ENCODE measurements at places on chromosomes 12 and 14.

- DNase-seq = no peak
Measured at GRCh38 chr12:120077260-120077659, 39.3 kb downstream of the RAB35 start.

- DNase-seq = no peak
Measured at GRCh38 chr14:81476816-81477215, 56.8 kb downstream of the SEL1L start.

GRCh38 chr12:53748072-53748840 lies 3.5 kb downstream of the CISTR start:
- DNase-seq = no peak

DNA sequence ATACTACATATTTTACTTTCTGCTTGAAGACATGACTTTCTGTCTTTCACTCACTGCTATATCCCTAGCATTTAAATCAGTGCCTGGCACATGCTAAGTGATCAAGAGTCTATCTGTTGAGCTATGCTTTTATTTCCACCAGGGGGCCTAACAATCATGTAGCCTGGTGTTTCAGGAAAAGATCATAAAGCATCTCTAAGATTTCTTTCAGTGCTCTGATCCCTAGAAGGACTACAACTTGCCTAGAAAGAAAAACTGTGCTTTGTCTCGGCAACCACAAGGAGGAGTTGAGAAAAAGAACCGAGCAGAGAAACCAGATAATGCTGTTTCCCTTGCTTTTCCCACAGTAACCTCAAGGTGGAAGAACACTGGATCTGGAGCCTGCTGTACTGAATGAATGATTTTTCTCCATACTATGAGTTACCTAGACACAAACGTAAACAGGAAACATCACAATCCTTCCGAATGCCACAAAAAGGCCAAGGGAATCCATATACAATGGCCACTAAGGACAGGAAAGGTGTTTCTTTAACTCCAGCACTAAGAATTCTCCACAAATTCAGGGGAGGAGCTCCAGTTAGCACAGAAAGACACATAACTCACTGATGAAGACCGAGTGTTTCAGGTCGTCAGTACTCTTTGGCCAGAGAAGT lies 1.2 kb downstream of the CRY1 start:
- DNase-seq = peak; percentile 86

DNA sequence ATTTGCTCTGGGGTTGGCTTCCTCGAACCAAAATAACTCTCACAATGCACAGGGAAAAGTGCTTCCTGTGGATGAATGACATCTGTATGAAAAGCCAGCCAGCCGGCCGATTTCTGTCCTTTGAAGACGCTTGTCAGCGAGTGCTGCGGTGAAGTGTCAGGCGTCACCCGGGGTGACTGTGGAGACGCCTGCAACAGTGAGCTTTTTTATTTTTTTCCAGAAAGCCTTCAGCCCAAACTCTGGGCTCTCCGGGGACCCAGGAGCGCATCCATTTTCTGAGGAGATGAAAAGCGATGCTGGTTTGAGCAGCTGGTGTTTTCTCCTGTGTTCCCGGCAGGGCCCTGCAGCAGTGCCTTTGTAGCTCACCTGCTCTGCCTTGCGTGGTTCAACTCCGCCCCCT lies 147.9 kb upstream of the MYL2 start:
- no peak for DNase-seq

DNA sequence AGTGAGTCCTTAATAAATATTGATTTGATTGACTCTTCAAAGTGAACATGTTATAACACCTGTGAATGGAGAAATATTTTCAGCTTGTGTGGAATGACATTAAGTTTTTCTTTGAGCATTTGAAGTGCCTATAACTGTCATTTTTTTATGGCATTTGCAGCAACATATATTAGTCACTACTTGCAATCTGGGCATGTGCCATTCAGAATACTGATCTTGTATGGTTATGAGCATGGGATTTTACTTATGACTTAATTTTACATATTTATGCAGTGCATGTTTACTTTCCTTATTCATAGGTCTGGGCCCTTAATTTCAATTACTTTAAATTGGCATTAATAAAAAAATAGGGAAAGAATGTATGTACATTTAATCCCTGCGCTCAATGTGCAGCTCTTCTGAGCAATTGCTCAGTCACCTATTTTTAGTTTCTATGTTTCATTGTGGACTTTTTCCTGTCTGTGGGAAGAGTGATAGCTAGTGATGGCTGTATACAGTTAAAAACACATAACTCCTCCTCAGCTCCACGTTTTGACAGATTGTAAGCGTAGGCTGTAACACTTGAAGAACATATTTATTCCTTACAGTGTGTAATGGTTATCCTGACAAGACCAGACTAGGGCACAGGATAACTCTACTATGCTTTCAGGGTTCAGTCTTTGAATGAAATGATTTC lies 339.6 kb downstream of the SNAPC1 start:
- DNase-seq = no peak

- no peak for DNase-seq
Measured at GRCh38 chr12:6226002-6226678, 25.9 kb downstream of the CD9 start.

DNA sequence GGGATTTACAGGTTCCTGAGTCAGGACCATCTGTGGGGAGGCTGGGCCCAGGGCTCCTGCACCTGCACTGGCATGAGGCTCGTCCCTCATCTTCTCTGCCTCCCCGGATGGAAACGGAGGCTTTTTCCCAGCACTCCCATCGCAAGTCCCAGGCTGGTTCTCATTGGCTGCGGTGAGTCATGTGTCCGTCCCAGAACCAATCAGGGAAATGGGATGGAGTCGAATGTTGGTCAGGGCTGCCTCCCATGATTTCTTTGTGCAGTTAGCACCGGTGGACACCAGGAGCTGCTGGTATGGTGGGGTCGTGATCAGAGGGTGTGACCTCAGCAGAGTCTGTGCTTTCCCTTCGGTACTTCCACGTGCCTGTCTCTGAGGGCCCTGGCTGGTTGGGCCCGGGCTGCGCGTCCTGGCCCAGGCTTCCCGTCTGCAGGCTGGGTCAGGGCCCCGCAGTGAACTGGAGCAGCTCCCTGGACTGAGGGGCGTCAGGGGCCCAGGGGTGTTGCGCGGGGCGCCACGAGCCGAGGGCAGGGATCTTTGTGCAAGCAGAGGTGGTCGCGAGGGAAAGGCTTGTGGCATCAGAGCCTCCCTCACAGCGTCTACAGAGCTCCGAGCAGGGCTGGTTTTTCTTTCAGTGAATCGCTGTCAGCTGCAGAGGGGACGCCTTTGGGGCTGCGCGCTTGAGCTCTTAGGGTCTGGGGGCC lies 168.1 kb downstream of the ADGRD1 start:
- DNase-seq = no peak

GRCh38 chr12:99765469-99766114 lies 118.0 kb downstream of the GARIN6 start:
- no peak for DNase-seq

DNA sequence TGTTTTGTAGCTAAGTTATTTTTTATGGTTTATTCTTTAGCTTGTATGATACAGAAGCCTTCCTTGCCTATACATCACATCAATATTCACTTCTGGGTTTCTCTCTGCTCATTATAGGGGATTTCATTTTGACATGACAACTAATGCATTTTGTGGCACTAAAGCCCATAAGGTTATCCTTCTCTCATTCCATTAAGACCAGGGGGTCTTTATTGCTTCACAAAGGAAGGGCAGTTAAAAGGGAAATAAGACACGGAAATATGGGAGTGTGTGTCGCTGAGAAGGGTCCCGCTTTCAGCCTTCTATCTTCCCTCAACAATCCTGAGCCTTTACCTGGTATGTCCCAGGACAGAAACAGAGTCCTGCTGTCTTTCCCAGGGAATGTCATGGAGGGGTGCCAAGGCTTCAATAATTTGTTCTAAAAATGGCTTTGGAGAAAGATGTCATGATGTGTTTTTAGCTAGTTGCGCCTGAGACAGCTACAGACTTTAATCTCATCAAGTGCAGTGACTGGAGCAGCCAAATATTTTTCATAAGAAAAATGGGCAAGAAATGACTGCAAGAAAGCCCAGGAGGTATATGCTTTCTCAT lies 1145.4 kb upstream of the TMEM132C start:
- no peak for DNase-seq

GRCh38 chr12:32140877-32141276 lies 34.2 kb downstream of the BICD1 start:
- no peak for DNase-seq

GRCh38 chr12:93261505-93262094 lies 116.1 kb upstream of the NUDT4 start:
- DNase-seq = no peak

DNA sequence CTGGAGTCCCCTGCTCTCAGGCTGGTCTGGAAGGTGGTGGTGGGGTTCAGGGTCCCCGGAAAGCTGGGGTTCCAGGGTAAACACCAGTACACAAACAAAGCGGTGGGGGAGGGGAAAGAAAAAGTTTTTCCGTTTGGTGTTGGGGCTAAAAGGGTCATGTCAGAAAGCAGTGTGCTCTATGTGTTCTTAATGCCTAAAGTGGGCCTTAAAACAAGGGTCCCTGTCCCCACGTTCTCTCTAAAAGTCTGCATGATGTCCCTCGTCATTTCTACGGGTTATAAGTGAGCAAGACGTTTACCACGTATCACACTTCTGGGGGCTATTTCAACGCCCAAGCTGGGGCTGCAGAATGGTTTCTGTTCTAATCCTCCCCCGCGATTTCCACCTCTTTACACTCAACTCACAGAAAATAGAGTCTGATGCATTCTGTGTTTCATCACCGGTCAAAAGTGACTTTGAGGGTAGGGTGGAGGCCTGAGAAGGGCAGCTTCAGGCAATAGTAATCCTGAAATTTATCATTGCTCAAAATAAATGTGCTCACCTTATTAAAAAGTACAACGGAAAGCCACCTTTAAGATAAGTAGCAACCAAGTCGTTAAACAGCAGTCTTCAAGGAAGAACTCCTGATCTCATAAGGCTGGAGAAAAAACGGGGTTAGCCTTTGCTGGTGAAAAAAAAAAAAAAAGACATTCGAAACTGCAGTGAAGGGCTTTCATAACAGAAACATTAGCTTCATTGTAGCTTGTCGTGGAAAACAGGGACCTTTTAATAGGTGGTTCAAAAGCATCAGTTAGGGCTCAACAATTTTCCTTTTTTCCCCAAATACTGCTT lies 63.9 kb upstream of the PTGR2 start:
- no peak for DNase-seq

- no peak for DNase-seq
Measured at GRCh38 chr12:52081263-52081733, 1.8 kb downstream of the SMIM41 start.

- DNase-seq = no peak
Measured at GRCh38 chr12:93812626-93813025, 135.5 kb downstream of the CRADD start.

DNA sequence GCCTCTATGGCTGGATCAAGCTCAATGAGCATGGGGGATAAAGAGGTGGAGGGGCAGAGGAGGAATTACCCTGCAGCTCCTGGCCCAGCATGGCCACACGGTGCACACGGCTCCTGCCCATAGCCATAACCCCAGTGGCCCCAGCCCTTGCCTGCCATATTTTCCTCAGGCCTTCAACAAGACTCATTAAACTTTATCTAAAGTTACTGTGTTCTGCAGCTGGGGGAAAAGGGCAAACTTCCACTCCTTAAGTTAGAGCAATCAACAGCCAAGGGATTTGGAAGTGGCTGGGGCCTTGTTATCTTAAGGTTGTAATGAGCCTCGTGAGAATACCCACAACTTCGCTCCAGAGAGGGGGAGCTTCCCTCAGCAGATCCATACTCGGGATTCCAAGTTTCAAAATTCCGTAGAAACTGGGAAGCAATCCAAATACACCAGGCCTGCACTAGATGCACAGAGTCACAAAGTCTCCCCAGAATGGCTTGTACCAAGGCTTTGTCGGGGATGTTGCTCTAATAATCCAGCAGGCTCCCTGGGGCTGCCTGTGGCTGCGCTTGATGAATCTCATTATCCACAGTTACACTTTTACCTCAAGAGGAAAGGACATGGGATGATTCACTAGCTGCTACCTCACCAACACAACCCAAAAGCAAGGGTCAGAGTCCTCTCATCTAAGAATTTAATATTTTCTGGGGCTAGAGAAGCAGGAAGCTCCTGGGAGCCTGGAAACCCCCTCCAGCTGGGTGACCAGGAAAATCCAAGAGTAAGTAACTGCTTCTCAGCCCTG lies 13.0 kb upstream of the OR6J1 start:
- no peak for DNase-seq

GRCh38 chr12:100895192-100895591 lies 100.6 kb downstream of the ANO4 start:
- no peak for DNase-seq

DNA sequence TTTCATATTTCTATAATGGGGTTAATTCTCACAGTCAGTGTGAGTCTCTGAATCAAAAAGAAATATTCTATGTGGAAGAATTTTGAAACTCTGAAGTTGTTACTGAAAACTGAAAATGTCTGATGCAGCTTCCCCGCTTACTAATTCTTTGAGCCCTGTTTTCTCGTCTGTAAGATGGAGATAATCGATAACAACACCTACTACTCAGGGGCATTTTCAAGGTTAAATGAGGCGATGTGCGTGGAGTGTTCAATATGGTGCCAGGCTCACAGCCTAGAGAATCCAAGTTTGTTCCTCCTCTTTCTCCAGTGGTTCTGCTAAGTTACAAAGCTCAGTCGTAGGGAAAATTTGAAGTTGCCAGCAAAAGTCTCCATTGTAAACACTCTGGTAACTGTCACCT lies 391.4 kb downstream of the FUT8 start:
- DNase-seq = no peak

GRCh38 chr12:4947253-4947652 lies 37.5 kb downstream of the KCNA1 start:
- DNase-seq = no peak

DNA sequence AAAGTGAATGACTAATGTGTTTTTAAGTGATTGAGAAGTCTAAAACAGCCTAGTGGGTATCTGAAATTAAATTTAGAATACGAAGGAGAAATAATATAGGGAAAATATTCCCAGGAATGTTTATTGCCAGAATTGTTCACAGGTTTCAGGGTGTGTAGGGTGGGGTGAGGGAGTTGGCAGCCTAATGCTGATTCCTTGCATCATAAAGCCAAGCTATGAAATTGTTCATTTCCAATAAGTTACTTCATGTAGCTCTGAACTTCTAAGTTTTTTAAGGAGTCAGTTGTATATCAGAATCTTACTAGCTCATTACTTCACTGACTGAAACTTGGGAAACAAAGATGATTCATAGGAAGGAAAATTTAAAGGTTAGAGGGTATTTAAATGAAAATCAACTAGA lies 56.4 kb downstream of the RAB35 start:
- no peak for DNase-seq

DNA sequence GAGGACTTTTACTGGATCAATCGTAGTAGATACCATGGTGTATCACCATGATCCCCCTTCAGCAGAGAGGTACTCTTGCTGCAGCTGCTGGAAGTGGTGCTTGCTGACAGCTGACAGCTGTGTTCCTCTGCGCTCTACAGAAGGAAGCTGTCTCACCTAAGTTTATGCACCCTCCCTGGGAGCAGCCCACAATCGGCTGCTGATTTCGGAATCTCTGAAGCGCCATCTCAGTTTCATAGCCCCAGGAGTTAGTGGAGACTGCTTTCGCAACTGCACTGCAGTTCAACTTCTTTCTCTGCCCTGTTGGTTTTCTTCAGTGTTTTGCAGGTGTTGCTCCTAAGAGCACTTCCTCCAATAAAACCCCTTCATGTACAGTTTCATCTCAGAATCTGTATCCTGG lies 237.9 kb downstream of the PAWR start:
- no peak for DNase-seq

Measured in Panc1 (cell line).